Fibroblast of skin of left quadriceps (primary cell): ENCODE measurements at places on chromosomes 7 and 10.
A peak's percentile ranks its signal among the peaks of the same experiment; 100 is the strongest.

DNA sequence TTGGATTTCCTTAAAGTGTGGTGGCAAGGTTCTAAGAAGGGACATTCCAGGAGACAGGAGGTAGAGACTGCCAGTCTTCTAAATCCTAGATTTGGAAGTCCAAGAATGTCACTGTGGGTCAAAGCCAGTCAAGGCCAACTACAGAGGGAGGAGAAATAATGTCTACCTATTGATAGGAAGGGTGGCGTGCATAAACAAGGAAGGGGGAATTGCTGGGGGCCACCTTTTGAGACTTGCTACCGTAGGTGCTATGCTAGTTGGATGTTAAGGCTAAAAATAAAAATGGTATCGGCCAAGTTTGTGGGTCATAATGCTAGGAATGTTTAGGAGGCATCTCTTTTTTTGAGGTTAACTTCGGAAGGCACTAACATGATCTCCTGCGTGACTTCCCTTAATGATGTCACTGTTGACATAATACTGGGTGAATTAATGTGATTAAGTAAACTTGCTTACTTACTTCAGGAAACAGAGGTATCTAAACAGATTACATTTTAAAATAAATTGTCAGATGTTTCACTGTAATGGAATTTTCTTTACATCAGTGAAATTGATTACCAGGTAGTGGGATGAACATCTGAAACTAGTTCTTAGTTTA is 4.8 kb downstream of the BTRC start:
- DNase-seq, result no peak

- no peak for DNase-seq
These were observed 991 bp downstream of the ANKRD61 start for GRCh38 chr7:6032167-6032566.

DNA sequence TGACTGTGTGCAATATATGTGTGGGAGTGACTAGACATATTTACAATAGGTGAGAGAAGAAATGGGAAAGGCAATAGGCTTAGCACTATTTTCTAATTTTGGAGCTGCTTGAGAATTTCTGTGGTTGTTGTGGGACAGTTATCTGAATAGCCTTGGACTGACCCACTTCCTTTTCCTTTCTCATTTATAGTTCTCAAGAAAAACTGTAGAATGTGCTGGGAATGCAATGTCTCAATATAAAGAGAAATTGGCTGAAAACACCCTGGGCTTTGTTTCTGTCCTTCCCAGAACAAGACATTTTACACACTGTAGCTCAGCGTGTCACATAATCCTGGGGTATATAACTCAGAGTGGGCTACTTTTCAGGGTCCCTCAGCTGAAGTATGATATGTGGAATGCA is 153.0 kb upstream of the RHOBTB1 start:
- DNase-seq, result no peak

- peak; percentile 70 for DNase-seq
These were observed 129.0 kb downstream of the BICC1 start for GRCh38 chr10:58641708-58642107.

DNA sequence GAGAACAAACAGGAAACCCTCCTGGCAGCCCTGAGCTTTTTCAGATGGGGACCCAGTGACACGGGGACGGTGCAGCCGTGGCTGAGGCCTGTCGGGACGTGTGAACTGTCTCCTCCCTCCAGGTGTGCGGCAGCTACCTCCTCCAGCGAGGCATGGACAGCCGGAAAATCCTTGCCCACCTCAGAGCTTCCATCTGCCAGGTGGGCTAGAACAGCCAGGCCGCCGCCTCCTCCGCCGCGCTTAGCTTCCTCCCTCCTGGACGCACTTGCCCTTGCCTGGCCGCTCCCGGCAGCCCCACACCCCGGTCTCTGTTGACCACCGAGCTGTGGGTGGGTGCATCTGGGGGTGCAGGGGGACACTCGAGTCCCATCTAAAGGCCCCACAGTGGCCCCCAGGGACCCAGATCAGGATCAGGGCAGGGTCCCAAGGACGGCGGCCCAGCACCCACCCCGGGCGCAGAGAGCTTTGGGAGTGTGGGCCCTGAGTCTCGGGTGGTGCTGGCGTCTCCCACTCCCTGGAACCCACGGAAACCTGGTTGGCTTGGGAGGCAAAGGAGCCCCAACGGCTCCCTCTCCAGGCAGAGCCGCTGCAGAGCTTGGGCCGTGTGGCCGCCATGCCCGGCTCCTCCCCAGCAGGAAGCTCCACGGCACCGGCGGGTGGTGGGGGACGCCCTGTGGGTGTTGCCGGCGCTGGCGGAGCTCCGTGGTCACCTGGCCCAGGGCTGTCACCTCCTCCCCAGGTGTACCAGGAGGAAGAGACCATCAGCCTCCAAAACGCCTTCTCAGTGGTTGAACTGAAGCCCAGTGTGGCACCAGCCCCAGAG is 32.9 kb upstream of the UTF1 start:
- DNase-seq, result no peak

GRCh38 chr7:101628522-101628921 is 574 bp downstream of the MYL10 start:
- DNase-seq, result no peak

DNA sequence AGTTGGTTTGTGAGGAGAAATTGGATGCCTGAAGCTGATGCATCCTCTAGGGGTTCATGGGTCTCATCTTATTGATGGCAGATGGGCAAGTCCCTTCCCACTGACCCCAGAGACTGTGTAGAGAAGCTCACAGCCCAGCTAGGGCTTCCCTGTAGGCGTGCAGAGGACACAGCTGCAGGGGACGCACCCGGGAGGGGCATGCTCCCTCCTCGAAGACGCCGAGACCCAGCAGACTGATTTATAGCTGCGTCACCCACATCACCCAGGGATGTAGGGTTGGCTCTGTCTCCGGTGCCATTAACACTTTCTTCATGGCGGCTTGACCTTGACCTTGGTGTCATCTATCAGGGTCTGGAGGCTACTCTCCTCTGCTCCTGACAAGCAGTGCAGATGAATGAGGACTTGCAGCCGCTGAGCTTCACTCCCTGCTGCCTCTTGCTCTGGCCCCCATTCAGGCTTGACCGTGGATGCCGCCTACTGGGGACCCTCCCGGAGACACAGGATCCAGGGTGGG is 549.7 kb downstream of the TCERG1L start:
- DNase-seq, result no peak
